ENCODE measurements at places on chromosomes 4 and X. TPM values are rescaled to one million over a fixed set of nuclear protein-coding genes. Genes with fewer than 3 reads are reported as not detected.

CXorf51B gene
- total RNA-seq = not detected

FGB gene
- not detected for total RNA-seq

CSN3 gene
- total RNA-seq = not detected

FAM184B gene
- not detected for total RNA-seq

ARMCX1 gene
- 36.3 TPM for total RNA-seq

REPS2 gene
- 0.14 TPM for total RNA-seq

LDOC1 gene
- total RNA-seq = 6.2 TPM

UBE2D3 gene
- total RNA-seq = 577 TPM

SMIM10 gene
- total RNA-seq = 3.7 TPM

APBB2 gene
- 126 TPM for total RNA-seq

FBXL5 gene
- 96.1 TPM for total RNA-seq

CYTL1 gene
- not detected for total RNA-seq
